ENCODE measurements at places on chromosomes 11 and 22. TPM values are rescaled to one million over a fixed set of nuclear protein-coding genes. Genes with fewer than 3 reads are reported as not detected.

GRCh38 chr22:36870250-36870649, 9.4 kb downstream of the NCF4 start:
- no peak for DNase-seq

- no peak for DNase-seq
Measured at GRCh38 chr11:71582309-71582895, at the start of gene KRTAP5-11. KRTAP5-11 (minus strand) TSS chr11:71582875; CDS start chr11:71582837, 38 bp downstream.

- DNase-seq: no peak
Measured at GRCh38 chr11:77392842-77393241, 81.1 kb downstream of the PAK1 start.

- DNase-seq: peak; percentile 30
Measured at GRCh38 chr11:26331911-26332571, at the start of gene ANO3. ANO3 (plus strand) TSS chr11:26332130; CDS start chr11:26332276, 146 bp downstream.

GRCh38 chr22:49331878-49332277, 495.8 kb downstream of the BRD1 start:
- no peak for DNase-seq

DNA sequence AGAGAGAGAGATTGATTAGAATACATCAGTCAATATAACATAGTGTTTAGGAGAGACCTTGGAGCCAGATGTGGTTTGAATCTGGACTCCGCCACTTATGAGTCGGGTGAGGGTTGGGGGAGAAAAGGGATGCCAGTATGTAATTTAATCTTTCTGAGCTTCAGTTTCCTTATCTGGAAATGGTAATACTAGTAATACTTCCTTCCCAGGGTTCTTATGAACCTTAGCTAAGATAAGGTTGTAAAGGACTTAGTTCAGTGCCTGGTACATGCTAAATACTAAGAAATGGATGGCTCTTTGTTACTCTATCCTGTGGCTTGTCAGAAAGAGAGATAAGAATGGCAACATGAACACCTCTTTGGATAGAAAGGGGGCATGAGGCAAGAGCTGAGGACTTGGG, 226.1 kb upstream of the NARS2 start:
- DNase-seq: no peak

Gene CABP4
- 1.5 TPM for polyA plus RNA-seq

Gene OR51E2
- polyA plus RNA-seq: 0.07 TPM

Gene OR10A2
- not detected for polyA plus RNA-seq

Gene IGSF22
- polyA plus RNA-seq: 0.44 TPM

Gene RAG1
- 0.26 TPM for polyA plus RNA-seq

Gene KRTAP5-11
- not detected for polyA plus RNA-seq

Gene CD248
- 35.9 TPM for polyA plus RNA-seq

Gene ZNRF3
- polyA plus RNA-seq: 1.8 TPM

Gene KREMEN1
- 14.9 TPM for polyA plus RNA-seq

Gene OR4D5
- not detected for polyA plus RNA-seq
